ENCODE measurements at places on chromosomes 4 and X.

- DNase-seq, result no peak
Observed at GRCh38 chrX:141936080-141936479, 32.4 kb downstream of the MAGEC1 start.

DNA sequence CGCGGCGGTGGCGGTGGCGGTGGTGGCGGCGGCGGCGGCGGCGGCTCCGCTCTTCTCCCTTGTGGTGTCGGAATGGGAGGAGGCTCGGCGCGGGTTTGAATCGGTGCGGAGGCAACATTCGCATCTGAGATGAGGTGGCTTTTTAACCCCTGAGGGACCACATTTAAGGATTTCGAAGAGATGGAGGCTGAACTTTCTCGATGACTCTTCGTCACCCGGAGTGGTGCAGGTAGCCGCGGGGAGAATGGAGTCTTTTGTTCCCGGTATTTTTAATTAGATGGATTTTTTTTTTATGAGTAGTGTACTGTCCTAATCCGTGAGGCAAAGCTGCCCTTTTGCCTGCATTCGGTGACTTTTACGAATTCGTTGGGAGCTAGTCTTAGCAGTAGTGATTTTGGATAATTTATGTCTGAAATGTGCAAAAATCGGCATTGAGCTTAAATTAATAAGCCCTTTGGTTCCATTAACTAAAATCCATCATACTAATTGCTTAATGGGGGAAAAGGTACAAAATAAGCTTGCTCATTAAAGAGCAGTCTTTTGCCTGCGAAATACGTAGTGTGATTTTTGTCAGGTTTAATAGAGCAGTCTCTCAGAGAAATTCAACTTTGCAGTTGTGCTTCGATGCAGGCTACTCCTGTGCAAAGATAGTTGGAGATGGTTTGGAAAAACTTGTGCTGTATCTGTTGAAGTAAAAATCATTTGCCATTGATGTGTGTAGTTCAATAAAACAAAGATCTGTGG, 206.2 kb downstream of the TENM3 start:
- DNase-seq, result no peak

DNA sequence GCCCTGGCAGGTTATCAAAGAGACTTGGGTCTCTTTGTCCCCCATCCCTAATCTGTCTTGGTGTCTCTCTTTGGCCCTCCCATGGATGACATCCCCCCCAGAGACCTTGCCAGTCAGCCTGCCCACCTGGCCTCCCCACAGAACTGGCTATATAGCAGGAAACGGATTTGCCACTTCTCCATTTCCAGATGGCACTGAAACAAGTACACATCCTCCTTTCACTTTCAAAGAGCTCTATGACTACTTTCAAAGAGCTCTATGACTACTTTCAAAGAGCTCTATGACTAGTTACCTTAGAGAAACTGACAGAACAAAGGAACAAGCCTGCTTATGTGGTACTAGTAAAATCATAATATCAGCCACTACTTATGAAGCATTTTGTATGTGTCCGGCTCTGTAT, 175.3 kb downstream of the MAML3 start:
- DNase-seq, result no peak

- DNase-seq, result no peak
Observed at GRCh38 chr4:5691491-5692132, 16.7 kb downstream of the EVC2 start.

- DNase-seq, result no peak
Observed at GRCh38 chr4:109303140-109303496, 660 bp upstream of the COL25A1 start.

DNA sequence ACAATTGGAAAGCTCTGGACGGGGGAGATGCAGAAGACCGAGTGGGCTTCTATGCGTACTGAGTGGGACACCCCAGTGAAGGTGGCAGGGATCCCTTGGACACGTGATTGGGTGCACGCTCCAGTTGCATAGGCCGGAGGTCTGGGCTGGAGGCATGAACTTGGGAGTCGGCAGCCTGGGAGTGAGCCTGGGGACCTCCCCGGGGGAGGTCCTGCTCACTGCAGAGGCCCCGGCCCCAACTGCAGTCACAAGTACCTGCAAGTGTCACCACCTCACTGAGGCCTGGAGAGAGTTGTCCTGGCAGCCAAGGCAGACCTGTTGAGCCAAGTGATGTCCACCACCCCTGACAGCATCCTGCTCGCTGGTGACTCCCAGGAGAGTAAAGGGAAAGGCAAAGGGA, 49.3 kb upstream of the HMX1 start:
- no peak for DNase-seq

- no peak for DNase-seq
Observed at GRCh38 chrX:108304757-108305156, 133.5 kb downstream of the COL4A6 start.

DNA sequence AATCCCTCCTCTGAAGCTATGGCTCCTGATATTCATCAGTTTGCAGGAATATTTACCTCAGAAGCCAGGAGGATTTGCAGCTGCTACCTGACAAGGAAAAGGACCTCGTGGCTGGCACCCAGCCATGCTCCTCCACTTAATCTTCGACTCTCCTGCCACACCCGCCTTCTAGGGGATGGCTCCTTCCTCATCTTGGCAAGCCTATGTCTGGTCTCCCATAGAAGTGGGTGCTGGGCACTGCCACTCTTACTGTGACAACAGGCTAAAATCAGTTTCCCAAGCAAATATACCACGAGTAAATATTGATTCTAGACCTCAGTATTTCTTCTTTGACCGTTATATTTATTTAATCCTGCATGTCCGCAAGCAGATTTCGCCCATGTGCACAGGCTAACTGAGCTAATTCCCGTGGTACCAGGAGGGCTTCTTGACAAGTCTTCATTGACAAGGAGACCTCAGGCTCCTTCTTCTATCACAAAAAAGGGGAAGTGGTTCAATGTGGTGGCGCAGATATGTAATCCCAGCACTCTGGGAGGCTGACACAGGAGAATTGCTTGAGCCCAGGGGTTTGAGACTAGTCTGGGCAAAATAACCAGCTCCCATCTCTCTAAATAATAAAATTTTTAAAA, 52.6 kb upstream of the DCTD start:
- DNase-seq, result no peak

DNA sequence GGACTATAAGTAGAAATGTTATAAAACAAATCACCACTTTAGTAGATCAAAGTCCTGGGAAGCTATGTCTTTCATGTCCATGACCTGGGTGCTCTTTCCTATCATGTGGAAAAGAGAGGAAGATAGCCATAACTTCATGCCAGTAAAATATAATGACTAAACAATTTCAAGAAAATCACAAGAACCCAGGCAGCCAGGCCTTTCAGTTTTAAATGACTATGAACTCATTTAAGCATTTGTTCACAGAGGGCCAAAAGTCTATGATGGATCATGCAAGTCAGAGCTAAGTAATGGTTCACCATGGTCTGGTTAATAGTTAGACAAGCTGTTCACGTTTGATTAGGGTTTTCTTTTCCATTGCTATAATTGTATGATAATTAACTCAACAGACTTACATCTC, 155.8 kb downstream of the PPARGC1A start:
- DNase-seq, result no peak

DNA sequence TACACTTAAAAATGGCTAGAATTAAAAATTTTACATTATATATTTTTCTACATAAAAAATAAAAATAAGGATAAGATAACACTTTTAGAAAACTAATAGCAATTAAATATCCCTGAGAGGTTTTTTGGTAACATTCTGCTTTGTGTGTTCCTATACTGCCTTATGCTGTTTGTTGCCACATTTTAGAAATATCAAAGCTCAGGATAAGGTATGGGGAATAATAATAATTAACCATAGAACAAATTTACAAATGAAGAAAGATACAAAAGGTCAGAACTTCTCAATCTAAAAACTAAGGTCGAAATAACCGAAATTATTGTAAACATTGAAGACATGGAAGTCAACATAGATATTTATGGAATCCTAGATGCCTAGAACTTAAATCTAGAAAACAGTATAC, 71.4 kb downstream of the COX7B2 start:
- DNase-seq, result no peak

- no peak for DNase-seq
Observed at GRCh38 chr4:77023920-77024319, 51.9 kb downstream of the CCNI start.

DNA sequence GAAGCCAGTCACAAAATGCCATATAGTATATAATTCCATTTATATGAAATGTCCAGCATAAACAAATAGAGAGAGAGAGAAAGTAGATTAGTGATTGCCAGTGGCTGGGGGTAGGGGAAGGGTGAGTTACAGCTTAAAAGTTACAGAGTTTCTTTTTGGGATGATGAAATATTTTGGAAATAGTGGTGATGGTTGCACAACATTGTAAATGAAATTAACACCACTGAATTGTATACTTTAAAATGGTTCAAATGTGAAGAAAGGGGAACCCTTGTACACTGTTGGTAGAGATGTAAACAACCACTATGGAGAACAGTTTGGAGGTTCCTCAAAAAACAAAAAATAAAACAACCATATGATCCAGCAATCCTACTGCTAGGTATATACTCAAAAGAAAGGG, 131.2 kb upstream of the GPC4 start:
- DNase-seq, result no peak

DNA sequence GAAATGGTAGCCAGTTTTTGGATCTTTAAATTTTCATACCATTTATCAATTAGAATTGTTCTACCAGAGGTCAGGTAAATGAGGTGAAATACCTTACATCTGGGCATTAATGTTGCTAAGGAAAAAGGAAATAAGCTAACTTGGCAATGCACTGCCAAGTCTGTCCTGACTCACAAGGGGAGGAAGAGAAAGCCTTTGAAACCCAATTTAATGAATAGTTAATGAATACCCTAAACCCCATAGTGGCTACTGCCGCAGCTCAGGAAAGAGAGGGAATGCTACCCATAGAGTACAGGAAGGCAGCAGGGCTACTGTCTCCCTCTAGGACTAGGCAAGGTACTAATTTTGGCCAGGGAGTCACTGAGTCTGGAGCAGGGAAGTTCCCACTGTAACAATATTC, 16.8 kb upstream of the DHX15 start:
- DNase-seq, result no peak

GRCh38 chr4:64503416-64503815, 94.2 kb upstream of the TECRL start:
- DNase-seq, result no peak

DNA sequence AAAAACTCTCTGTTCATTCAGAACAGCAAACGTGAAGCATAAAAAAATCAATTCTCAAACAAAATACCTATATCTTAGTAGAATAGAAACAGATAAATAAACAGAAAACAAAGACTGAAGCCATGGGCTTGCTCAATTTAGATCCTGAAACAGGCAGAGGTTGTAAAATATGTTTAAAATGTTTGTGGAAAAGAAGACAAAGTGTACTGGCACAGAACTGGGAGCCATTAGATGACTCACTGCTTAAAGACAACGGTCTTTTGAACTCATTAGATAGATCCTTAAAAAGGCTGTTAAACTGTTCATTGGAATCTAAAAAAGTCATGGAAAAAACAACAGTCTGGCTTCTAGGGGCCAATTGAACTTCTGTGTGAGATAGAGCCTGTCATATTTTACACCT, 247.0 kb upstream of the NDST4 start:
- no peak for DNase-seq

DNA sequence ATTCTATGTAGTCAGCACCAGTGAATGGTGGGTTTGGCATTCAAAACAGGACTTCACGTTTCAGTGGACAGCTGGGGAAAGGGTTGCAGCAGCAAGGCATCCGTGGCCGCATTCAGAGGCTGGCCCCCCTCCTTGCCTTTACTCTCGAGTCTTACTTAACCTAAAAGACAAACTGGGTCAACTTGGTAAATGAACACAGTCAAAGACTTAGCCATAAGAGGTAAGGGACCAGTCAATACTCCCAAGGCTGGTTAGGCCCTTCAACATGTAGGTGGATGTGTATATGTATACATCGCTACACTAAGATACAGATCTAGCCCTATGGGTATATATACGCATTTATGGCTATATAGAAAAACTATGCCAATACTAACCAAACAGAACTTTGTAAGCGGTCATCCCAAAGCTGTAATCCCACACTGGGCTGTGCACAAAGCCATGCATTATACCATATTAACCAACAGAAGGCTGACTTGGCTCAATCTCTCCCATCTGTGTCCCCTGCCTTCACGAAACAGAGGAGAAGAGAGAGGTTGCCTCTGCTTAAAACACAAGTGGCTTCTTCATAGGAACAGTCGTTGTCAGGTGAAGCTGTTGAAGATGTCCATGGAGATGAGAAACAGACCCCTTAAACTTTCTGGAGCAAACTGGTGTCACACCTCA, 61.9 kb downstream of the TSC22D3 start:
- no peak for DNase-seq

DNA sequence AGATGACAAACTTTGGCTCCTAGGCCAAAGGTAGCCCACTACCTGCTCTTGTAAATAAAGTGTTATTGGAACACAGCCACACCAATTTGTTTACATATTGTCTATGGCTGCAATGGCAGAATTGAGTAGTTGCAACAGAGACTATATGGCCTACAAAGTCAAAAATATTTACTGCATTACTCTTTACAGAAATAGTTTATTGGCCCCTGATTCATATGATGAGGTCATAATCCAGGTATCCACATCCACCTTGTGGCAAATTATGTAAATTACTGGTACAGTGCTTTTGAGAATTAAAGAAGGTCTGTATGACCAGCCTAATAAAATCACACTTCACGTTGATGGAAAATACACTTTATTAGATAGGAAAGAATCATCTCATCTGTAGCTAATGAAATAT, 337.0 kb upstream of the DDX53 start:
- no peak for DNase-seq

GRCh38 chr4:142262956-142263355, 583.1 kb downstream of the INPP4B start:
- no peak for DNase-seq

GRCh38 chr4:88522702-88523324, 763 bp downstream of the PYURF start:
- no peak for DNase-seq

DNA sequence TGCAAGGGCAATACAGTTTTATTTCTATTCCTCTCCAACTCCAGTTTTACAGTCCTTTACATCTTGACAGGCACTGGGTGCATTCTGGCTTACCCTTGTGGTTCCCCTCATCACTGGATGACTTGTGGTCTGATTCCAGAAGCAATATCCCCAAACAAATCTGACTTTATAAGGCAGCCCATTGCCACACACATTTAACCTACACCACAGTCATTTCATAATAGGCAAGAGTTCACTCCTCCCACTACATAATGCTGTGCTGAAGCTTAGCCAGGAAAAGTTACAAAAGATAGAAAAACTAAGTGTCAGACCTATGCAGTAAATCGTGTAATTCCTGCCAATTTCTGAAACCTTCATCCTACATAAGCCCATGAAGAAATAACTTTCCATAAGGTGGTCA, 82.9 kb upstream of the MID1IP1 start:
- DNase-seq, result no peak

GRCh38 chr4:2624782-2625530, 88.5 kb downstream of the FAM193A start:
- DNase-seq, result no peak

DNA sequence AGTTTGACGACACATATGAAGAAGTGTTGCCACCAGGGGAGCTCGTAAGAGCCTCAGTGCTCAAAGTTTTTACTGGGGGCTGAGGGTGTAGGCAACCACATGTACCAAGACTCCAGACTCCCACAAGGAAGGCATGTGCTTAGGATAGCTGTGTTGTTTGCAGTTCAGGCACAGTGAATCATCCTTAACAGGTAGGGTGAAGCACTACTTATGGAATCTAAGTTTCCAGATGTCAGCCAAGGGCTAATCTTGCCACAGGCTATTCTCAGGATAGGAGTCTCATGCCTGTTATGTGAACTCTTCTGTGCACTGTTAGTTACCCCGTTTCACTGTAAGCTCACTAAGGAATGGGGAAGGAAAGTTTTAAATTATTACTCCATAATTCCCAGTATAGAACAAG, 202.6 kb downstream of the TMA16 start:
- DNase-seq, result no peak

All from stimulated activated CD4-positive, alpha-beta T cell treated with anti-CD3 and anti-CD28 coated beads, Interleukin-1b, Interleukin-23, amount 100 ng/mL, for 24 hours (primary cell).